ENCODE measurements at places on chromosomes 5 and 9.

GRCh38 chr5:24188216-24188925 is 456.4 kb downstream of the CDH10 start:
- no peak for DNase-seq

GRCh38 chr9:31799953-31800609 is 584.4 kb upstream of the ACO1 start:
- no peak for DNase-seq

- peak; percentile 35 for DNase-seq
Observed at GRCh38 chr5:139774980-139775661, 20.5 kb upstream of the PSD2 start.

GRCh38 chr9:129558063-129558550 is 62.8 kb downstream of the C9orf50 start:
- no peak for DNase-seq

DNA sequence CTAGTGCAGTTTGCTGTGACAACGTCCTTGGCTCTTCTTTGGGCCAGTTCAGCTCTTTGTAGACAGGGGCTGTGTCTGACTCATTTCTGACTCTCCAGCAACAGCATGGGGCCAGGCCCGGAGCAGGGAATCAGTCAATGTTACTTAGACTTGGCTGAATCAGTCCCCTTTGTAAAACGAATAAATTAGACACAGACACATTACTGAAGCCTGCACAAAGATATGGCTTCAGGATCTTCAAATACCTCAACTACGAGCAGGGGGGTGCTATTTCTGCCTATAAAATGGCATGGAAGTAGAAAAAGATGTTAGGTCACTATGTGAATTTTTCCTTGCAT is 204.7 kb downstream of the TTLL11 start:
- DNase-seq: no peak

DNA sequence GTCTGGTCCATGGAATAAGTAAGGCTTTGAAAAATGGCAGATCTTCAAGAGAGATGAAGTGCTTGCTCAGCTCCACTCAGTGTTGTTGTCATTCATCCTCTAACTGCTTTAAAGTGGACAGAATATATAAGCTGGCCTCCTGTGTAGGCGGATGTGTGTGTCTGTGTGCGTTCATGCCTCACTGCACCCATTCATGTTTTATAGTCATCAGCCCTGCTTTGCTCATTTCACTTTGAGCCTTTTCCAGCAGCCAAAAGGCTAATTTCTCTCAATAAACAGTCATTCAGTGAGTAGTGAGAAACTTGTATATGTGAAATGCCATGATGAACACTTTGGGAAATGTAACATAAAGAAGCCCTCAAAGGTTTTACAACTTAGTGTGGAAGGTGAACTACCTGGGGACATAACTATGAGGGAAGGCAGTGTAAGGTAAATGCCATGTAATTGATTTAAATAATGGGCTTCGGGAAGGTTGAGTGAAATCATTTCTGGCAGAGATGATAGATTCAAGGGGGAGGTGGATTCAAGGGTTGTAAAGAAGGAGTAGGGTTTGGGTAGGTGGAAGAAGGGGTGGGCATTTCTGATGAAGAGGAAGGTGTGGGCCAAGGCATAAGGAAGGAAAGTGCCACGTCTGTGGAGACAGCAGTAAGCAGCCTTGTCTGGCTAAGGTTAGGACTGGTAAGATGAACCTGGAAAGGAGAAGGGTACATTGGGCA is 15.7 kb downstream of the TTC23L start:
- peak; percentile 83 for DNase-seq

- DNase-seq: peak; percentile 80
Observed at GRCh38 chr5:150461231-150461630, 11.7 kb upstream of the RPS14 start.

DNA sequence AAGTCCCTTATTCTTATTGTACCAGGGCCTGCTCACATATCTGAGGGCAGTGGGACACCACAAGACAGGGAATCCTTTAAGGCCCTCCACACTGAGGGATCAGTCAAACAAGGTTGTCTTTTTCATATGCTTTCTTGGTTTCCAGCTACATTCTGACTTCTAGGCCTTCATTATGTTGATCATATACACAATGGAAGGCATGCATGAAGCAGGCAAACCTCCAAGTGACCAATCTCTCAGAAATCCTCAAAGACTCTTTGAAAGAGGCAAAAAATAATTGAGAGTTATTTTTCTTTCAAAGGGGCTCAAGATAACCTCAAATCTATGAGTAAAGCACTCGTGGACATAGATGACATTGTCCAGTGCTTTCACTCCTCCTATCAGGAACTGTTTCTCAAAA is 1195.9 kb upstream of the ACO1 start:
- DNase-seq: no peak

GRCh38 chr5:80141681-80142080 is 106.5 kb downstream of the THBS4 start:
- DNase-seq: no peak

DNA sequence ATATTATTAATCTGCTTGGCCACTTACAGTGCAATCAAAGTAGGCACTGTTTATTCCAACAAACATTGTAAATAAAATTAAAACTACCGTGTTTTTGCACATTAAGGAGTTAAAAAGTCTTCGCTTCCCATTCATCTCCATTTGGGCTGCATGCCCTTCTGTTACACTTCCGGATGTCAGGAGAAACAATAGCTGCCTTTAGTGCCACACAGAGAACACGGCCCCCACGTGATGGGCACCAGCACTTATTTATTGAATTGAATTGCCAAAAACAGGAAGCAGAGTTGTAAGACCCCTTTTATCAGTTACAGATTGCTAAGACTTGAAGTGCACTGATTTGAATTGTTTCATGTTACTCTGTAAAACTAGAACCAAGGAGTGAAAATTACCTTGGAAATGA is 80.4 kb downstream of the LHFPL2 start:
- no peak for DNase-seq

DNA sequence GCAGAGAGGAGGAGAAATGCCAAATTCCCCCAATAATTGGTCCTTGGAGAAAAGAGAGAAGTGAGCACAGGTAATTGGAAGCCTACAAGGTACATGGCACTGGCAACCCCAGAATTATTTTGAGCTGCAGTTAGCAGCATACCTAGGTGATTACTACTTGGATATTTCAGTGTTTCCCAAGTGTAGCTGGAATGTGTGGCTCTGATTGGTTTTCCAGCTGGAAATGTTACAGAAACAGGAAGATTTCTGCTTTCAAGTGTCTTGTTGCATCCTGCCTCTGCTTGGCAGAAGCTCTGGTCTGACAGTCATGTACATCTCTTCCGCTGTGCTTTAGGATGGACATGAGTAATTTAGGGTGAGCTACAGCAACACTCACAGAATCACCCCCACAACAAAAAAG is 262.1 kb downstream of the ENC1 start:
- no peak for DNase-seq

DNA sequence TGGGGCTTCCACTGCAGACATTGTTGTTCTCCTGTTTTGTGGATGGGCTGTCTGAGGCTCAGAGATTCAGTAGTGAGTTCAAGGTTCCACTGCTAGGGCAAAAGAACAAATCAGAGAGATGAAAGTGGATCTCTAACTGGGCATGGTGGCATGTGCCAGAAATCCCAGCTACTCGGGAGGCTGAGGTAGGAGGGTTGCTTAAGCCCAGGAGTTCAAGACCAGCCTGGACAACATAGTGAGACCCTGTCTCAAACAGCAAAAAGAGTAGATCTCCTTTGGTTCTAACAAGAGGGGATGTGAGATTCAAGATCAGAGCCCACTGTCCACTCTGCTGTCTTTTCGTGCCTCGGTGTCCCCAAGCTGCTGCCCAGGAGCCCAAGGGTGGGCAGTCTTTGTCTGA is 11.8 kb upstream of the NDST1 start:
- DNase-seq: no peak

DNA sequence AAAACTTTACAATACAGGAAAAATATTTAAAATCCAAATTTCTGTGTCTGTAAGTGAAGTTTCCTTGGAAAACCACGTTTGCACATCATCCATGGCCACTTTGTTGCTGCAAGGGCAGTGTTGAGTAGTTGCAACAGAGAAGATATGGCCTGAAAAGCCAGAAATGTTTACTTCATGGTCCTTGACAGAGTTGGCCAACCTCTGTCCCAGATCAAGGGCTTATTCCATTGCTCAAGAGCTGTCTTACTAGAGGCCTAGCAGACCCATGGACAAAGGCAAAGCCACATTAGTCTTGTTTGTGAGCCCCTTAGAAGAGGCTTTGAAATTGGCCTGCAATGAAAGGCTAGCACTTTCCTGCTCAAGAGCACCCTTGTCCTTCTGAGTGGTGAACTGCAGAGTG is 119.4 kb downstream of the GAS1 start:
- no peak for DNase-seq

DNA sequence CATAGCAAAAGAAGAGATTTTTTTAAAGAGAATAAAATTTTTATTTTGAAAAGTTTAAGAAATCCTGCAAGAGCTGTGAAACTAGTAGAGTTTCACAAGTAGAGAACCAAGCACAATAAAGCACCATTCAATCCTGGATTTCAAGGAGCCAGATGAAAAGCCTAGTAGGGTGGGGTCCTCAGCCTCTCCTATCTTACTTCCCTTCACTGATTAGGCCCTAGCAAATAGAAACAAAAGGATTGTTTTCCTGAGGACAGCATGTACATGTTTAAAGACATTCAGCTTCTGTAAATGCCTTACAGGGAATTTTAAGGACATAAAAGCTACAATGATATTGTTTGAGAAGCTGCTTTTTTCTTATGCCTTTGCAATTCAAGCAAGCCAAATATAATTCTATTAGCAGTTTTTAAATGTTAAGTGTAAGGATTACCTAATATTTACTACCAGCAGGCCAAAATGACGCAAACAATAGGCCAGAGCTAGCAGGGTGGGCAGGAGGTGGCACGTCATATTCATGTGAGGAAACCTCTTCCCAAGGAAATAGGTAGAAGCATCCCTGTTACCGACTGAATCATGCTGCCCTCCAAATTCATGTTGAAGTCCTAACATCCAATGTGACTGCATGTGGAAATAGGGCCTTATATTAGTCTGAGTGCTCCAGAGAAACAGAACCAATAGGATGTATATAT is 337.6 kb downstream of the MLLT3 start:
- no peak for DNase-seq

DNA sequence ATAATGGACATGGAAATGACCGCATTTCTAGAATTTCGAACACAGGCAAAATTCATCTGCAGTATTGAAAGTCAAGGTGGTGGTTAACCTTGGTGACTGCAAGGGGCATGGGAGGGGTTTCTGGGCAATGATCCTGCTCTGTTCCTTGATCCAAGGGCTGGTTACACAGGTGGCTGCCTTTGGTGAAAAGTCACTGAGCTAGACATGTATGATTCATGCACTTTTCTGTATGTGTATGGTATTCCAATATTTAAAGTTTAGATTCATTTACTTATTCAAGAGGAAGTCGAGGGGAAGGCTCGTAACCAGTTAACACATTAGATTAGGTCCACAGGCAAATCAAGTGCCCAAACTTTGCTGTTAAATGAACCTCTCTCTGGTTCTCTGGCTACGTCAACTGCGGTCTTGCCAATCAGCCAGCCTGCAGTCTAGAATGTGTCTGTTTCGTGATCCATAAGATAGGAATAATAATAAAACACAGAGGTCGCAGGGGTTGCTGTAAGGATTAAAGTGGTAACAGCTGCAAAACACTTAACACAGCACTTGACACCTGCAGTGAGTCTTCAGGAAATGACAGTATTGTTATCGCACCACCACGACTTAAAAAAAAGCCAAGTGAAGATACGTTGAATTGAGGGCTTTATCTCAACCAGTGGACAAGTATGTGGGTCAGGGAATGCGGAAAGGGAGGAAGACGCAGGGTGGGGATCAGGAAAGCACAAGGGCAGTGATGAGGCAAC is 92.5 kb downstream of the TLE1 start:
- DNase-seq: no peak

GRCh38 chr9:134370213-134370492 is 43.9 kb downstream of the RXRA start:
- no peak for DNase-seq

DNA sequence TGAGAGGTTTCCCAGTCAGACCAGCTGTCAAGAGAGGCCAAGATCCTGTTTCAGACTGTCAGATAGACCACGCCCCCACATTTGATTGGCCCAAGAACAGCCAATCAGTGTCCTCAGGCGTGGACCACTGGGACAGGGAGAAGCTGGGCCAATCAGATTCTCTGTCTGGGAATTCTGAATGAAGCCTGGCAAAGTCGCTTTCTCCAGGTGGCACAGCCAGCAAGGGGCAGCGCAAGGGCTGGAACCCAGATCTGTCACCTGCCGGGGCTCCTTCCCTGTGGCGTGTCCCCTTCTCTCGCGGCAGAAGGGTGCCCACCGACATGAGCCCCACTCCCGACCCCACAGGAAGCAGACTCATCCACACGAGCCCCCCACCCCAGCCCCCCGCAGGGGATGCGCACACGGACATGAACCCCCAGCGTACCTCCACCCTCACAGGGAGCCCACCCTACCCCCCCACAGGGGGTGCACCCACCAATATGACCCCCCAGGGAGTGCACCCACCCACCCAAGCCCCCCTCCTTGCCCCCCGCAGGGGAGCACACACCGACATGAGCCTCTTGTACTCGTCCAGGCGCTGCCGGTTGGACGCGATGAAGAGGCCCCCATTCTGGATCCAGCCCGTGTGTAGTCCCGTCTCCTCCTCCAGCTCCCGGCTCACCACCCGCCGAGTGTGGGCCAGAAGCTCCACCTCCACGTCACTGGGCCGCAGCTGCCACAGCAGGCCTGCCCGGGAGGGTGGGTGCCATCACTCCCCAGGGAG is 6.1 kb downstream of the SARDH start:
- peak; percentile 88 for DNase-seq

DNA sequence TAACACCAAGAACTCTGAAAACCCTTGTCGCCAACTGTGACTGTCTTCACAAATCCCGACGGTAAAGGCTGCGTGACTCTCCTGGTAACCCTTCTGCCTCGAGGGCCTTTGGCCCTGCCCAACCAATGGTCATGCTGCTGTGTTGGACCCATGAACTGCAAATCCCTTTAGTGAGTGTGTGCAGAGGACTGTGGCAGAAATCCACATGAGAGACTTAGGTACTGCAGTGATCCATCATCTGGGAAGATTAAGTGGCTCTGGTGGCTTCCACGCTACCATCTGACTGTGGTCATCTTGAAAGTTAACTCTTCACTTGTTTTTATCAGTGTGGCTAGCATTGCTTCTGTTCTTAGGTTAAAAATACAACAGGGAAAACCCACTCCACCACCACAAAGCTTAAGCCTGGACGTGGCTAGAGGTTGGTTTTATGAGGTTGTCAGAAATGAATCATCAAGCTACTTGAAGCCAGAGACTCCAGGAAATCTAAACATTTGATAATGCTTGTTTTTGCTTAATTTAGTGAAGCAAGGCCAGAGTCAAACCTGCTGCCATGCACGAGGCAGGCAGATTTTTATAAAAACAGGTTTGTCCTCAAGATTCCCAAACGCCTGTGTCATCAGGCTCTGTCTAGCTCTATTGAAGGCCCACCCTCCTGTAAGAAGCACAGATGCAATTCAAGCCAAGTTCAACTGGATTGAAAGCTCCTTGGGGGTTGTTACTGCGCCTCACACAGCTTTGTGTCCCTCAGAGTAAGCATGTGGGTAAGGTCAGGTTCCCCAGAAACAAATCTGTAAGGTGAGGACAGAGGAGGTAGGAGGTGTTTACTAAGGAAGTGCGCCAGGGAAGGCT is 52.7 kb upstream of the ERCC6L2 start:
- DNase-seq: no peak

- no peak for DNase-seq
Observed at GRCh38 chr9:4666042-4666699, at the start of gene SPATA6L. TSS of gene SPATA6L (minus strand) at chr9:4666480. CDS start at chr9:4666250, 230 bp downstream.

Measured in NCI-H510A (cell line).